ENCODE measurements at places on chromosomes 2 and 18. TPM values are rescaled to one million over a fixed set of nuclear protein-coding genes. Genes with fewer than 3 reads are reported as not detected.

PRSS56 gene
- total RNA-seq: not detected

NT5C1B gene
- total RNA-seq: not detected

SERPINB7 gene
- total RNA-seq: not detected

WBP1 gene
- total RNA-seq: 36.2 TPM

Measured in mammary microvascular endothelial cell (primary cell).